ENCODE measurements at places on chromosomes 12 and 14. TPM values are rescaled to one million over a fixed set of nuclear protein-coding genes. Genes with fewer than 3 reads are reported as not detected.
A peak's percentile ranks its signal among the peaks of the same experiment; 100 is the strongest.

DNA sequence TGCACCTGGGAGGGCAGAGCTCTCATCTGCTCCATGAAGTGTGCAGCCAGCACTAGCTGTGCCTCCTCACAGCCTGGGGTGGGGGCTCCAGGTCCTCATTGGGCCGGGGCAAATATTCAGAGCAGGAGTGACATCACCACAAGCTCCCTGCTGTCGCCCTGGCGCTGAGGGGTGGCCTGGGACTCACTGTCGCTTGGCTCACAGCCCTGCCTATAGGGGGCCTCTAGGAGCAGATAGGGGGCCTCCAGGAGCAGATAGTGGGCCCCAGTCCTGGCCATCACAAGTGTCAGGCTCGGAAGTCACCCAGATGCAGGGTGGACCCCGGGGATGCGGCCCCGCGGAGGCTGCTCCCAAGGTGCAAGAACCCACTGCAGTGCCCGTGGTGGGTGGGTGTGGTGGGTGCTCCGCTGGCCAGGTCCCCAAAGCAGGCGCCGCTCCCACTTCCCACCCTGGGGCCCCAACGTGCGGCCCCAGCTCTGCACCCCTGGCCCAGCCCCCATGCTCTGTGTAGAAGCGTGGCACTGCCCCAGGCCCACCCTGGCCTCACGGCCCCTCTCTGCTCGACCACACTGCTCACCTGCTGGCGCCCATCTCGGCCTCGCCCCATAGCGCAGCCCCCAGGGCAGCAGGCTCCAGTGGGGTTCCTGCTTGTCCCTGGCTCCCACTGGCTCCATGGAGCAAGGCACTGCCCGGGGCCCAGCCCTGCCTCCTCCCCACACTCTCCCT, 18.0 kb downstream of the SYNJ2BP start:
- peak; percentile 40 for DNase-seq

DNA sequence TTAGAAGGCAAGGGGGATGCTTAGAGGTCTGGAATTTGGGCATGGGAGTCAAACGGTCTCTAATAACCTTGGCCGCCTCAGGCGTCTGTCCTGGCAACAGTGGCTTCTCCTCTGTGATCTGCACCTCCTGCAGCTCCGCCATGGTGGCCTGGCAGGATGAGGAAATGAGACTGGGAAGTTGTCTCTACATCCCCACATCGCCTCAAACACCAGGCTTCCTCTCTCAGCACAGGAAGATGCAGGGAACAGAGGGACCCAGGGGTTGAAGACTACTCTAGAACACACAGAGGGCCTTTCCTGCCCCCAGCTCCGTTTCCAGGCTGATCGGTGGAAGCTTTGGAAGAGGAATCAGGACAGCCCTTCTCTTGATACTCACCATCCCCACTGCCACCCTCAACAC, 1.7 kb downstream of the NDRG2 start:
- DNase-seq: peak; percentile 56

GRCh38 chr12:109387425-109388166, 39.9 kb downstream of the MYO1H start:
- DNase-seq: no peak

- no peak for DNase-seq
These were observed 110.6 kb upstream of the AMIGO2 start for GRCh38 chr12:47190271-47190750.

TAS2R50 gene
- total RNA-seq: 0.63 TPM

DIO2 gene
- total RNA-seq: 1.1 TPM

ETFBKMT gene
- total RNA-seq: 4.8 TPM

GRCh38 chr12:53530061-53530460, 22.8 kb upstream of the NPFF start:
- no peak for DNase-seq

- no peak for DNase-seq
These were observed 153.8 kb downstream of the LRIG3 start for GRCh38 chr12:58766513-58766870.

- DNase-seq: no peak
These were observed 117.8 kb upstream of the HIF1A start for GRCh38 chr14:61577506-61577931.

GRCh38 chr14:73851000-73851399, 631 bp upstream of the PTGR2 start:
- no peak for DNase-seq

DNA sequence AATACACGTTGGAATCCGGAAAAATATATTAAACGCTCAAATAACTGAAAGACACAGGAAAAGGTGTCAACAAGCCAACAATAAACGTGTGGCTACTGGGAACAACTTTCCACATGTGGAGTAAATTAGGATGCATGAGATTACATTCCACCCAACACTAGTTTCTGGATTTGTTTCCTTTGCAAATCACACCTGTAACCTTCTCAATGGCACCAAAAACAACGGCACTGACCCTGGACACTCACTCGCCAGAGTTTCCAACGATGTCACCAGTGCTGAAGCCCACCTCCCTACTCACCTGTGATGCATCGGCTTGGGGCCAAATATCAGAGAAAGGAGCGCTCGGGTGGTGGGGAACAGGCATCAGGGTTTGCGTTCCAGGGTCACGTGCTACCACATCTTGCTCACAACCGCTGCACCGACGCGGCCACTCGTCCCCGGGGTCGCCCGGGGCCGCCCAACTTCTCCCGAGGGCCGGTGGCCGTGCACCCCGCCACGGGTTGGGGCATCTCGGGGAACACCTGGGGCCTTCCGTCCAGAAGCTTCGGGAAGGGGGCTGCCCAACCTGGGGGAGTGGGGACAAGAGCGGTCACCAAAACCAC, 629 bp downstream of the PRDM4 start:
- DNase-seq: peak; percentile 29

DNAAF2 gene
- 6.9 TPM for total RNA-seq

ADAMTS20 gene
- total RNA-seq: not detected

- no peak for DNase-seq
These were observed 4.8 kb downstream of the MEG3 start for GRCh38 chr14:100830681-100831080.

- no peak for DNase-seq
These were observed 573.0 kb downstream of the FOXG1 start for GRCh38 chr14:29339494-29340172.

DNA sequence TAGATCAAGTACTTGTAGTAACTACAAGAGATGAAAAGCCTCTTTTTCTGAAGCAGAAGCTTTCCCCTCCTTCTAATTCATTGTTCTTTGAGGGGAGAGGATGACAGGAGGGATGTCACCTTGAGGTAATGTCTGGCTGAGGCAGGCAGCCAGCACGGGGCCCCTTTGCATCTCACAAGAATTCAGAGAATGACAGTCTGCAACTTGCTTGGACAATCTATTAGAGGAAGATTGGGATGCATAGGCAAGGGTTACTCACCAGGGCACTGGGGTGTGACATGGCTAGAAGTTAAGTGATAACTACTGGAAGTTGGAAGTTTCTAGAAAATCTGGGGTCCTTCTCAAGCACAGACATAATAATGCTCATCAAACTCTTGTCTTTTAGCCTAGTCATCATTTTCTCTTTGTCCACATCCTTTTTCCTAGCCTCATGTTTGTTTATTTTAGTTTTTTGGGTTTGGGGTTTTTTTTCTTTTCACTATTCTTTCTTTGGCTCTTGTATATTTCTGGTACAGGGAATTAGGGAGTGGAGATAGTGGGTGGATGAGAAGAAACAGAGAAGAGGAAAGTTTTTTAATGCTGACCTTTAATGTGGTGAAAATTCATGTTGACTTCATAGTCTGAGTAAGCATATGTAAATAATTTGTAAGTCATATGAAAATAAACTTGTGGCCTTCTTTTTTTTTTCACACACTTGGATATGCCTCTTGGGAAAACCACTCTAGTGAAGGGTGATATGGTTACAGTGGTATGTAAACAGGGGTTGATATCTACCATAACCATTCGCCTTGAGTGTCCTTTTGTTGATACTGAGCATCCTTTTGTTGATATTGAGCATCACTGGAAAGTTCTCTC, 55.1 kb downstream of the TTLL5 start:
- DNase-seq: no peak
